Muscle of leg (tissue), 16 donors: ENCODE measurements at places on chromosomes 7 and 10. TPM values are rescaled to one million over a fixed set of nuclear protein-coding genes. Genes with fewer than 3 reads are reported as not detected.

GRCh38 chr10:82238291-82238690, 363.3 kb downstream of the NRG3 start:
- no peak overlapping the region for H3K27ac ChIP-seq
- no peak overlapping the region for H3K4me3 ChIP-seq
- no peaks in the 10 kb centered on the region for H3K27me3 ChIP-seq

Gene FAM237B
- not detected for polyA plus RNA-seq

Gene ADAM12
- polyA plus RNA-seq, result 20.0 TPM

GRCh38 chr7:153245809-153246208, 486.3 kb downstream of the ACTR3B start:
- no peaks in the 10 kb centered on the region for H3K4me1 ChIP-seq
- no peaks in the 10 kb centered on the region for H3K27me3 ChIP-seq
- DNase-seq, result peak; percentile 64
- no peaks in the 10 kb centered on the region for H3K36me3 ChIP-seq
- H3K27ac ChIP-seq, result peak overlapping the region; percentile 29

Gene CDH23
- 4.9 TPM for polyA plus RNA-seq

GRCh38 chr10:28587970-28588290, 55.0 kb downstream of the WAC start:
- no peaks in the 10 kb centered on the region for H3K27me3 ChIP-seq
- H3K4me3 ChIP-seq, result no peak overlapping the region
- H3K27ac ChIP-seq, result no peak overlapping the region
- peak; percentile 81 for DNase-seq
- peaks cover 21% of the 10 kb centered on the region for H3K36me3 ChIP-seq
